Fibroblast of pulmonary artery (primary cell): ENCODE measurements at places on chromosomes 1 and 21.

- DNase-seq: no peak
Measured at GRCh38 chr1:229478852-229479251, 29.3 kb downstream of the NUP133 start.

- no peak for DNase-seq
Measured at GRCh38 chr1:228998179-228998578, 262.9 kb downstream of the RHOU start.

- DNase-seq: peak; percentile 10
Measured at GRCh38 chr1:233367057-233367803, 39.7 kb downstream of the MAP3K21 start.

DNA sequence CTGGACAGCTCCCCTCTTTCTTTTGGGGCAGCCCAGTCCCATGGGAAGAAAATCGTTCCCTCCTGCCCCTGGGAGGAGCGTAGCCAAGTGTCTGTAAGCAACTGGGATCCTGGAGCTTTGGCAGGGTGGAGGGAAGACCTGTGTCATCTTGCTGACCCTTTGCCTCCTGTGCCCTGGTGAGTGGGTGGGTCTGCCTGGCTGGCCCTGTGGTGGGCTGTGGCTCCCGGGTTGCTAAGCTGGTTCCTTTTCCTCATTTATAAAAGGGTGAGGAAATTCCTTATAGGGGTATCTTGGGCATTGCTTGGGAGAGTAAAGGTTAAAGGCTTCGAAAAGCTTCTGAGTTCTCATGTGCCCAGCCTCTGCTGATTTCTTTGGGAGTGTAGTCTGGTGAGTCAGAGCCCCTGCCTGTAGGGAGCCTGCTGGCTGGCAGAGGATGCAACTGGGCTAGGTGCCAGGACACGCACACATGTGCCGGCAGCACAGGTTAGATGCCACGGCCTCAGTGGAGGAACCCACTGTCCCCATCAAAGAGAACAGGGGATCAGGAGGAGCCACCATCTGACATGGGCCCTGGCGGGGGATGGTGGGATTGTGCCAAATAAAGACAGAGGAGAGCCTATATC, 85.2 kb downstream of the ARHGEF10L start:
- peak; percentile 52 for DNase-seq

GRCh38 chr1:41230656-41231055, 11.4 kb downstream of the SCMH1 start:
- DNase-seq: no peak
